ENCODE measurements at places on chromosomes 11 and 22. TPM values are rescaled to one million over a fixed set of nuclear protein-coding genes. Genes with fewer than 3 reads are reported as not detected.

GRCh38 chr11:109821511-109821910 lies 271.7 kb upstream of the ZC3H12C start:
- no peaks in the 10 kb centered on the region for H3K27me3 ChIP-seq
- DNase-seq: no peak
- no peak overlapping the region for H3K4me3 ChIP-seq

The PGA4 gene
- total RNA-seq: not detected

DNA sequence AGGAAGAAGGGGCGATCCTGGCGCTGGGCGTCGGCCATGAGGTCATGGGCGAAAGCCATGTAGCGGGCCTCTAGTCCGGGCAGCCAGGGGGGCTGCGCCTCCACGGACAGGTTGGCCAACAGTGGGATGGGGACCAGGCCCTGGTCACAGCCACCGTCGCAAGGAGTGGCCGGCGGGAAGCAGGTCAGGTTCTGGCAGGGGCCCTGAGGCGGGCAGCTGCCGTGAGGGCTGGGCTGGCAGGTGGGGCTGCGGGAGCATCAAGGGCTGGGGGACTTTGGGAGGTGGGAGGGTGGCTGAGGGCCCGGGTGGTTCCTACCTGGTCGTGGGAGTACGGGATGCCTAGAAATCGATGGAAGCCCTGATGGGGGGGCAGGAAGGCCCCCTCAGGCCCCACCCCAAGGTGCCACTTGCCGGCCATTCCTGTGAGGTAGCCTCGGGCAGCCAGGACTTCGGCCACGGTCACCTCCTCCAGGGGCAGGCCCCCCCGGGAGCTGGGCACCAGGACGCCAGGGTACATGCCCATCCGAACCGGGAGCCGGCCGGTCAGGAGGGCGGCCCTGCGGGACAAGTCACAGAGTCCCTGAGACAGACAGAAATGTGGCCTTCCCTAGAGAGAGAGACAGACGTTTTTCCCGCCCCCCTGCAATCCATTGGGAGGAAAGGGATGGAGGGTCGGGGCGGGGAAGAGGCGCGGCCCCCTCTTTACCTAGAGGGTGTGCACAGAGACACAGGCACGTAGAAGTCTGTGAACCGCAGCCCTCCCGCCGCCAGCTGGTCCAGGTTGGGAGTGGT lies 906 bp downstream of the ARSA start:
- H3K27me3 ChIP-seq: no peaks in the 10 kb centered on the region
- no peak for DNase-seq
- peak overlapping the region; percentile 90 for H3K4me3 ChIP-seq
- peaks cover 9% of the 10 kb centered on the region for H3K36me3 ChIP-seq

GRCh38 chr11:116460156-116460920 lies 312.4 kb downstream of the BUD13 start:
- H3K27me3 ChIP-seq: no peaks in the 10 kb centered on the region
- H3K4me1 ChIP-seq: no peaks in the 10 kb centered on the region
- H3K4me3 ChIP-seq: no peak overlapping the region
- H3K36me3 ChIP-seq: no peaks in the 10 kb centered on the region

The KRTAP5-11 gene
- not detected for total RNA-seq

DNA sequence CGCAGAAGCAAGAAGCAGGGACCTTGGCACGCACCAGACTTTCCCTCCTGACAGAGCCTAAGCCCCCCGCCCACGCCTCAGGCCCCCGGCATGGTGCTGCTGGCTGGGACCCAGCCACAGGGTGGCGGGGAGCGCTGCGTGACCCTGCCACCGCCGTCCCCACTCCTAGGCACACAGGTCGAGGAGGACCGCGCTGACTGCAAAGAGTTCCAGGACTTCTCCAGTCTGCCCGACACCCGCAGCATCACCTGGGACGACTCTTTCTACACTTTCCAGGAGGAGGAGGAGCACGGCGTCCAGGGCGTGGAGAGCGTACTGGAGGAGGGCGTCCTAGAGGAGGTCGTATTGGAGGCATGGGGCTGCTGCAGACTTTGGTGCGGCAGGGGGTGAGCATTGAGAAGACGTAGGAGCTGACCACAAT lies 103.7 kb downstream of the TRIM51G start:
- no peak overlapping the region for H3K27ac ChIP-seq
- H3K27me3 ChIP-seq: no peaks in the 10 kb centered on the region
- peak; percentile 13 for DNase-seq
- no peak overlapping the region for H3K4me3 ChIP-seq

Data from CD4-positive, alpha-beta memory T cell (primary cell).